ENCODE measurements at places on chromosomes 16 and 17.

- DNase-seq = no peak
Measured at GRCh38 chr17:77696721-77697460, 261.6 kb upstream of the TNRC6C start.

DNA sequence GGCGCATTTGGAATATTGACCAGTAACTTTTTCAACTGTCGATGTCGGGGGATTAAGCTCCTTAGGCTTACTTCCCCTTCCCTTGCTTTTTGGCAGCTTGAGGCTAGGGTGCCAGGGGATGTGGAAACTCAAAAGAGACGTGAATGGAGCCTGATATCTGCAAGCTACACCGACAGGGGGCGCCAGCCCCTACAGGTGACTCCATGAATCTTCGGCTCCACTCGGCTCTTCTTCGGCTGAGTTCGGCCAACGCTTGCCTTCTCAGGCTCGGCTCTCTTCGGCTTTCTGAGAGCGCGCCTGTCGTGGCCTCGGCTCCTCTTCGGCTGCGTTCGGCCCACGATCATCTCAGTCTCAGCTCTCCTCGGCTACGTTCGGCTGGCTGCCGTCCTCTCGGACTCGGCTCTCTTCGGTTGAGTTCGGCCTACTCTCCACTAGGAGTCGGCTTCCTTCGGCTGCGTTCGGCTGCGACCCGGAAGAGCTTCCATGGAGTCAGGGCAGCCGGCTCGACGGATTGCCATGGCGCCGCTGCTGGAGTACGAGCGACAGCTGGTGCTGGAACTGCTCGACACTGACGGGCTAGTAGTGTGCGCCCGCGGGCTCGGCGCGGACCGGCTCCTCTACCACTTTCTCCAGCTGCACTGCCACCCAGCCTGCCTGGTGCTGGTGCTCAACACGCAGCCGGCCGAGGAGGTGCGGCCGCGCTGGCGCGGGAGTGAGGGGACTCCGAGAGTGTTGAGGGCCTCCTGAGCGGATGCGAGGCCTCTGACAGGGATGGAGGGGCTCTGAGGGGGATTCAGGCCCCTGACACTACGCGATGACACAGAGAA is at the start of gene ERCC4:
Gene ERCC4, plus strand, starts transcription at position 472 of the 827 bp plus-strand sequence. Its CDS starts 12 bp downstream, at position 484.
- peak; percentile 97 for DNase-seq

DNA sequence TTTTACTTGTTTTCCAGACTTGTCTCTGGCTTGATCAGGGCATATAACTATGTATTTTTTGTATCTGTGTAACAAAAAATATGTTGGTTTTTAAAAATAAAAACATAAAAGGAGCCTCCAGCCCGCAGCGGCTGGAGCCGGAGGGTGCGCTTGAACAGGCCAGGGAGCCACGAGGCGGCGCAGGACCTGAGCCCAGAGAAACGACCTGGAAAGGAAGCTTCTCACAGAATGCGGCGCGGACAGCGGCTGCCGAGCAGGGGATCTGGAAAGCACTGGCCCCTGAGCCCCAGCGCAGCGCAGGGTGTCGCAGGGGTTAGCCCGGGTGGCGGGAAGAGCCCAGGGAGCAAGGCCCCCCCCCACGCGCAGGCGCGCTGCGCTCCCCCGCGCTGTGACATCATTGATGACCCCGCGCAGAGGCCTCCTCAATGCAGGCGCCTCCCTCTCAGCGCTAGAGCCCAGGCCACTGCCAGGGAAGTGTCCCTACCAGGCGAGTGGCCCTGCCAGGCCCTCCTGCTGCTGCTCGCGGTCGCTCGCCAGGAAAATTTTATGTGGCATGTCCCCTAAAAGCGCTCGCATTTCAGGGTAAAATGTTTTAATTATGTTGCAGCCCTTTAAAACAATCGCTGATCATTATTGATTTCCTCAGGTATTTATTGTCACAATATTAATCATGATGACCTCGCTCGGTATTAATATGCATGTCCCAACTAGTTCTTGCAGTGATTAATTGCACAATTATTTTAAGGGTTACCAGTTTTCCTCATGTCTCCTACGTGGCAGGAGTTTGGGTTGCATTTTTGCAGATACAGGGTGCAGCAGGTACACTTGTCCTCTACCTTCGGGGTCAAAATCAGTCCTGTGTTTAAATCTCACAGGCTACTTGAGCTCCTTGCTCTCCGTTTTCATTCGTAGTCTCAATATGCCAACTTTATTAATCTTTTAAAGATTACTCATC is 134.2 kb downstream of the USP22 start:
- peak; percentile 35 for DNase-seq

DNA sequence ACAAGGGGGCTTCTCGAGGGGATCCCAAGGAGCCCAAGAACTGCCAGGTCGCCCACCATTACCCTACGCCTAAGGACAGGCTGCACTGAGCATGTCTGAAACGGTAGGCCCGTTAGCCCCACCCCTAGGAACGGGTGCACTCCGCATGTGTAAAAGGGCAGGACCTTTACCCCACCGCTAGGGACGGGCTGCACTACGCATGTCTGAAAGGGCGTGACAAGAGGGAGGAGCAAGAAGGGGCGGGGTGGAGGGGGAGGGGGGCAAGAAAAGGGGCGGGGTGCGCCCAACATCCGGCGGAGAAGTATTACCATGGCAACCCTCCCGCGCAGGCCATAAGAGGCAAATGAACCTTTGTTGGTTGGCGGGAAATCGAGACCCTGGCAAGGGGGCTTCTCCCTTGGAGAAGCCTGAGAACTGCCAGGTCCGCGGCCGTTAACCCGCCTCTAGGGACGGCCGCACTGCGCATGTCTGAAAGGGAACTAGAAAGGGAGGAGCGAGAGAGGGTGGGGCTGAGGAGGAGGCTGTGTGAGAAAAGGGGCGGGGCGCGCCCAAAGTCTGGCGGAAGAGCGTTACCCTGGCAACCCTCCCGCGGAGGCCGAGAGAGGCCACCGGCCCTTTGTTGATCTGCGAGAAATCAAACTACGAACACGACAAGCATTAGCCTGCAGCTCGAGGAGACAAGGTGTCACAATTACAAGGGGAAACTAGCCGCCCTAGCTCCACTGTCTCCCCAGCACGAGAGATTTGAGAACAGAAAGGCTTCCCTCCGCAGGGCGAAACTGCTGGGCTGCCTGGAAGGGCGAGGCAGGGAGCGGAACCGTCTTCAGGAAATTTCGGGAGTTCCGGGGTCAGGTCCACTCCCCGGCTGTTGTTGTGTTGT is 2046.8 kb downstream of the TP53TG3F start:
- no peak for DNase-seq

DNA sequence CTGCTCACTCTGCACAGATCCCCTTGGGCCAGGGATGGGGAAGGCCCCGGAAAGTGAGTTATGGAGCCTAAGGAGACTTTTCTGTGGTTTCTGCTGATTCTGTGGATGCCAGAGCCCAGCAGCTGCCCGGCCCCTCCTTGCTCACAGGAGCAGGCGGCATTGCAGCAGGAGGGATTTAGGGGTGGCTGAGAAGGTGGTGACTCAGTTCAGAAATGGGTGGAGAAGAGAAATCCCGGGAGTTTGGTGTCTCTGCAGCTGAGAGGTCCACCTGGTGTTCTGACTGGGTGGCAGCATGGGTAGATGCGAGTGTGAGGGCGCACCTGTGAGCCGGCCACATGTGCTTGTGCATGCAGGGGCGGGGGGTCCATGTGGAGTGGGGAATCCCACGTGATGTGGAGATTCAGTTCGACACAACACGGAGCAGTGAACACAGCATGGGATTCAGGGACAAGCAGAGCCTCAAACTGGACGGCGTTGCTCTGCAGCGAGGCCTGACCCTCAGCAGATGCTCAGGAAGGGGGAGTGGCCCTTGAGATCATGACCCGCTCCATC is 16.0 kb upstream of the SPPL2C start:
- no peak for DNase-seq

DNA sequence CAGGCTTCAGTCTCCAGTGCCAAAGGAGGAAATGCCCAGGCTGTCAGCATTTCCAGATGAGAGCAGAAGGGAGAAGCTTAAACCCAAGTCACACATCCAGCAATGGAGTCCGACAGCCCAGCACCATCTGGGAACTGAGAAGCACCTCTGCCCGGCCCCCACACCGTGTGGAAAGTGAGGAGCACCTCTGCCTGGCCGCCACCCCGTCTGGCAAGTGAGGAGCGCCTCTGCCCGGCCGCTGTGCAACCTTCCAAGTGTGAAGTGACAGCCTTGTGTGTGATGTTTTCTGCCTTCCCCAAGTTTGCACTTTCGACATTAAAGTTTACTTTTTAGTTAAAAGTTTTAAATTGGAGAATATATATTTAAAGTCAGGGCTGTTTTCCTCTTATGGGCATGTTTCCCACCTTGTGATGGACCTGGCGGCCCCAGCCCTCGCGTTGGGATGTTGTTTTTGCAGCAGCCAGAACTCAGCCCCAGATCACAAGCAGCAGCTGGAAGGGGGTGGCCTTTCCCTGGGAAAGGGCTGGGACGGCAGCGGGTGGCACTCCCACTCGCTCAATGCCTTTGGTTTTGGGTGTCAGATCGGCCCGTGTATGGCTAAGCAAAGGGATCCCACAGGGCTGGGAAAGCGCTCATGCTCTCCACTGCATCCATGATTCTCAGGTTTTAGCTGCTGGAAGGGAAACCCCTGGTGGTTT is 7.2 kb downstream of the CCDC137 start:
- DNase-seq = no peak

DNA sequence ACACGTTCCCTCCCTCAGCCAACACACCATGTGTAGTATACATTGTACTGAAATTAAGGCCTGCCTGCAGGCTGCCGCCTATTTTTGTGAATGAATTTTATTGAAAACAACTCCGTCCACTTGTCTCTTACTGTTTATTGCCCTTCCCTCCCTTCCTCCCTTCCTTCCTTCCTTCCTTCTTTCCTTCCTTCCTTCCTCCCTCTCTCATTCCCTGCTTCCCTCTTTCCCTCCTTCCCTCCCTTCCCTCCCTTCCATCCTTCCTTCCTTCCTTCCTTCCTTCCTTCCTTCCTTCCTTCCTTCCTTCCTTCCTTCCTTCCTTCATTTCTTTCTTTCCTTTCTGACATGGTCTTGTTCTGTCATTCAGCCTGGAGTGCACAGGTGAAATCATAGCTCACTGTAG is 2.3 kb downstream of the ITGAM start:
- DNase-seq = no peak

DNA sequence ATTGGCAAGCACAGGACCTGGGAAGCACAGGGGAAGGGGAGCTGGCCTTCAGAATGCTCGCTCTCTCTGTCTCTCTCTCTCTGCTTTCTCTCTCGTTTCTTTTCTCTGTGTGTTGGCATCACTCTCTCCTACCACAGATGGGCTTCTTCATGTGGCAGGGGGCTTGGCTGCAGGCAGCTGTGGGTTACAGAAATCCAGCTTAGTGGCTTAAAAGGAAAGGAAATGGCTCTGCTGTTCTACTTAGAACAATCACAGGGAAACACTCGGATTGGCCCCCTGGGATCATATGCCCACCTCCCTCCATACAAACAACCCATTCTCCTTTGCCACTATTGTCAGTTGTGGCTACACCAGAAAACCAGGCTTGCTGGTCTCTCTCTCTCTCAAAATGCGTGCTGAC is 20.4 kb downstream of the TBX2 start:
- DNase-seq = no peak

- DNase-seq = no peak
Measured at GRCh38 chr17:70378076-70378475, 208.7 kb downstream of the KCNJ2 start.

DNA sequence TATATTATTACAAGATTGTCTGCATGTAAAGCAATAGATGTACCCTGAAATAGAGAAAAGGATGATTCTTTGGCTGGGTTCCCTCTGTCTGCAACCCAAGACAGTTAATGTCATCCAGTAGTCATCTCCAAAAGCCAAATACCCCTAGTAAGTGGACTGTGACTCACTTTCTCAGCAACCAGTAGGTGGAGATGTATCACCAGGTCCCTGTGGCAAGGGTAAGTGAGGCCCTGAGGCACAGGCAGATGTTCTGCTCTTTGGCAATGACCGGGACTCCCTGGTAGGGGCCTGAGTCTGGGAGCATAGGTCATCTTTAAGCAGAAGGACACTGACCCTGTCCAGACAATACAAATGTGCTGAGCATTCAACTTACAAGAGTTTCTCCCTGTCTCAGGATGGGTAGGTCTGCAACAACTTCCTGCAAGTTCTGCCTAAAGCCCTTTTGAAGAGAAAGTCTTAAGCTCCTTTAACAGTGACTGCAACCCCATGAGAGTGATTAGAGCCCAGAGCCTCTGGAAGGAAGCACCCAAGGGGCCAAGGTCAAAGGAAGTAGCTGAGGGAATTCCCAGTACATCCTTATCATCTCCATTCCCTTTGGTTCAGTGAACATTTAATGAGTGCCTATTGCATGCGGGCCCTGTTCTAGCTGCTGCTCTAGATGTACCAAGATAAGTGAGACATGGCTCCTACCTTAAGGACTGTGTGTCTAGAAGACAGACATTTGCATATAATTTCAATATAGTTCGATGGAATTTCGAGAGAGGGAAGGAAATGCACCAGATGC is 31.9 kb downstream of the PMP22 start:
- no peak for DNase-seq

- DNase-seq = no peak
Measured at GRCh38 chr16:30429418-30429677, 482 bp downstream of the DCTPP1 start.

GRCh38 chr16:10126686-10127085 is 55.5 kb downstream of the GRIN2A start:
- DNase-seq = no peak

DNA sequence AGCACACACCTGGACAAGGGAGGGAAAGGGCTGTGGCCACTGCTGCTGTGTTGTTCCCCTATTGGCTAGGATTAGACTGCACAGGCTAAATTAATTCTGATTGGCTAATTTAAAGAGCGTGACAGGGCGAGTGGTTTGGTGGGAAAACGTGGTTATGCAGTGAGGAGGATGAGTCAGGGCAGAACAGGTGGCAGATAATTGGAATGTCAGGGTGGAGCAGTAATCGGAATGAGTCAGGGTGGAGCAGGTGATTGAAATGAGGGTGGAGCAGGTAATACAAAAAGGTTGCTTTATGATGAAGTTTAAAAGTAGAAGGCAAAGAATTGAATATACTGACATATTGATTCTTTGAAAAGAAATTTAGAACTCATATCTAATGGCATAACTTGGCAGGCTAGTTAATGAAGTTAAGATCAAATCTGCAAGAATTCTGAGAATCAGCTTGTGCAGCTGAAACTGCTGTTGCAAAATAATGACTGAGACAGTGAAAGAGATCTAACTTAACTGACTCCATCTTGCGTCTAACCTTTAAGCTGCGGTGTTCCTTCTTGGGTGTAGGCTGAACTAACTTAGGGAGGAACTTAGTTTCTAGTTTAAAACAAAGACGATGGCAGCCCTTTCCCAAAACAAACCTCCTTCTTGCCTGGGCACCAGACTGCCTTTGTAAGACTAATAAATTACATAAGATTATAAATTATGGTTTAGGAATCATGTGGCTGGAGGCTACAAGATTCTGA is 174.3 kb downstream of the UTP18 start:
- no peak for DNase-seq

GRCh38 chr16:2592786-2593185 is 55.0 kb downstream of the PDPK1 start:
- no peak for DNase-seq
